NB4 (cell line): ENCODE measurements at places on chromosomes 7 and 10.

GRCh38 chr10:68954904-68955303 is 1.1 kb upstream of the DDX21 start:
- DNase-seq = no peak

GRCh38 chr10:35532141-35532540 is 73.0 kb upstream of the GJD4 start:
- DNase-seq = no peak

DNA sequence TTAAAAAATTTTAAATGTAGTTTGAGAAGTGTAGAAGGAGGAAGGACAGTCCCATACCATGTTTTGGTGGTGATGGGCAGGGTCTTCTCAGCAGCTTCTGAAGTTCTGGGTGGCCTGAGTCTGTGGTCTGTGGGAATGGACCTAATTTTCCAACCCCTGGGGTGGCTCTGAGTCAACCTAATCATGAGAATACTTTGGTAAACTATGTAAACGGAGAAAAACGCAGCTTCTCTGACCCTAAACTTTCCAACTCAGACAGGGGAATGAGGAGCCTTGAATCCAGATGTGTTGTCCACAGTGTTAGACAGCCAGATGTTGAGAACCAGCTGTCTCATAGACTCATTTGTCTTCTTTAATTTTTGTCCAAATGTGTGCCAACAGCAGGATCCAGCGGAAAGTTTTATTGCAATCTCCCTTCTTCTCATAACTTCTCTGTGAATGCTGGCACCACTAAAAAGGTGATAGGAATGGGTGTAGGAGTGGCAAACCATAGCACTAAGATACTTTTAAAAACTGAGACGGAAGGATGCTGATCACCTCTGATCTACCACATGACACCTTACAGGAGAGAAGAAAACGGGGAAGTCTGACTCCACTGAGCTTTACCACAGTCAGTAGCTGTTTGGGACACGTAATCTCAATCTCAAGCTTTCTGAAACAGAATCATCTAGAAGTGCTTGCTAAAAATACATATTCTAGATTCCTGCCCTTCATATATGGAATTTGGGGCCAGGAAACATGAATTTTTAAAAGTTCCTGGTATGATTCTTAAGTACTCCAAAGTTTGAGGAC is 90.5 kb upstream of the PHYHIPL start:
- DNase-seq = no peak

- DNase-seq = no peak
Observed at GRCh38 chr10:6017781-6018354, 40.5 kb upstream of the IL15RA start.

DNA sequence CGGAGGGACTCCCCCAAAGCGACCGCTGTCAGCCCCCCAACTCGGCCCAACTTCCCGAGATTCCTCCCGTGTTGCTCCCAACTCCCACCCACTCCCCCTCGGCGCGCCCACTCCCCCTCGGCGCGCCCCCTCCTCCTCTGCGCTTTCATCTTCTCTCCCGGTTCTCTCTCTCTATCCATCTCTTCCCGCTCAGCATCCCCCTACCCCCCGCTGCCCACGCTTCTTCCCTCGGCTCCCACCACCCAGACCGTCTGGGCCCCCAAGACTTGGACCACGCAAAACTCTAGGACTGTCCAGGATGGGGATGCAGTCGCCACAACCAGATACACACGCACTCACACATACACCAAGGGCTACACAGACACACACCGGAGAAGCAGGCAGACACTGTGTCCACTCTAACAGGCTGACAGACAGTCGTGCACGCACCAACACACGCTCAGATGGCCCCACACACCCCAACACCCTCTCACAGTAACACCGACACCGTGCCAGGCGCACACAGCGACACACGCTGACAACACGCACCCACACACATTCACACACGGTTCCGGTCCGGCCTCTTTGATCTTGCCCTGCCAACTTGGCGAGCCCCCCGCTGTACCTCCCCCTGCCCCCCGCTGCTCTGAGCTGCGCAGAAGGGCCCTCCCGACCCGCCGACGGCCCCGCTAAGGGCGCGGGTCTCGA is 1.1 kb downstream of the GRID1 start:
- peak; percentile 35 for DNase-seq

GRCh38 chr7:96236198-96237039 is 85.5 kb downstream of the SLC25A13 start:
- peak; percentile 39 for DNase-seq

DNA sequence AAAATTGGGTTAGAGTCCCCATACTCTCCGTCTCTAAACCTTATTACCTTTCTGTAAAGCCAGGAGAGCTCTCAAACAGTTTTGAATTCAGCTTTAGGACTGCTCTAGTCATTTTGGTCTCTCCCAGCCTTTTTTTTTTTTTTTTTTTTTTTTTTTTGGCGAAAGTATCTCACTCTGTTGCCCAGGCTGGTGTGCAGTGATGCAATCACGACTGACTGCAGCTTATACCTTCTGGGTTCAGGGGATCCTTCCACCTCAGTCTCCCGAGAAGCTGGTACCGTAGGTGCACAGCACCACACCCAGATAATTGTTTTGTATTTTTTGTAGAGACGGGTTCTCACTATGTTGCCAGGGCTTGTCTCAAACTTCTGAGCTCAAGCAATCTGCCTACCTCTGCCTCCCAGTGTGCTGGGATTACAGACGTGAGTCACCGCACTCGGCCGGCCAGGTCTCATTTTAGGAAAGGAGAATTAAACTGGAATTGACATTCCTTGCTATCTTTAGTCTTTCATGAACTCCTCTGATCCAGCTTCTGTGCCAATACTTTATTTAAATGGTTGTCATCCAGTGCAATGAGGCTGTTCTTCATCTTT is 31.4 kb upstream of the RSU1 start:
- no peak for DNase-seq

- DNase-seq = no peak
Observed at GRCh38 chr10:97312897-97313296, 6.2 kb upstream of the FRAT1 start.

- DNase-seq = no peak
Observed at GRCh38 chr7:148116829-148117403, 473.6 kb upstream of the C7orf33 start.

GRCh38 chr10:97411406-97411805 is 10.3 kb upstream of the RRP12 start:
- DNase-seq = peak; percentile 60

- DNase-seq = no peak
Observed at GRCh38 chr10:49228677-49229076, 40.5 kb upstream of the TMEM273 start.

DNA sequence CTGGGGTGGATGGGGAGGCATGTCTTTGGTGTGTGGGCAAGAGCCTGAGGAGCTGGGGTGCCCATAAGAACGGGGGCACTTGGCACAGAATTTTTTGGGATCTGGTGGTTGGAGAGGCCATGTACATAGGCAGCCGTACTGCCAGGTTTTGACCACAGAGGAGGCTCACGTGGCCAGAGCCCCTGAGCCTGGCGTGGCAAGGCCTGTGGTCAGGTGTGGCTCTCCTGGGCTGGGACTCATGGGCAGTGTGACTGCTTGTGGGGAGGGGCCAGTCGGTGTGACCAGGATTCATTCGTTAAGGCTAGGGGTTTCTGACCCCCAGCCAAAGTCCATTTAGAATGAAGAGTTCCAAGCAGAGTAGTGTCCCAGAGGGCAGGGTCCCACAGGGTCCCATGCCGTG is 38.2 kb downstream of the AGAP3 start:
- no peak for DNase-seq

GRCh38 chr10:106957823-106958588 is 206.5 kb downstream of the SORCS1 start:
- DNase-seq = peak; percentile 21

GRCh38 chr7:131173145-131173890 is 154.4 kb upstream of the MKLN1 start:
- DNase-seq = no peak

- no peak for DNase-seq
Observed at GRCh38 chr10:71966046-71967004, 2.1 kb downstream of the CHST3 start.

DNA sequence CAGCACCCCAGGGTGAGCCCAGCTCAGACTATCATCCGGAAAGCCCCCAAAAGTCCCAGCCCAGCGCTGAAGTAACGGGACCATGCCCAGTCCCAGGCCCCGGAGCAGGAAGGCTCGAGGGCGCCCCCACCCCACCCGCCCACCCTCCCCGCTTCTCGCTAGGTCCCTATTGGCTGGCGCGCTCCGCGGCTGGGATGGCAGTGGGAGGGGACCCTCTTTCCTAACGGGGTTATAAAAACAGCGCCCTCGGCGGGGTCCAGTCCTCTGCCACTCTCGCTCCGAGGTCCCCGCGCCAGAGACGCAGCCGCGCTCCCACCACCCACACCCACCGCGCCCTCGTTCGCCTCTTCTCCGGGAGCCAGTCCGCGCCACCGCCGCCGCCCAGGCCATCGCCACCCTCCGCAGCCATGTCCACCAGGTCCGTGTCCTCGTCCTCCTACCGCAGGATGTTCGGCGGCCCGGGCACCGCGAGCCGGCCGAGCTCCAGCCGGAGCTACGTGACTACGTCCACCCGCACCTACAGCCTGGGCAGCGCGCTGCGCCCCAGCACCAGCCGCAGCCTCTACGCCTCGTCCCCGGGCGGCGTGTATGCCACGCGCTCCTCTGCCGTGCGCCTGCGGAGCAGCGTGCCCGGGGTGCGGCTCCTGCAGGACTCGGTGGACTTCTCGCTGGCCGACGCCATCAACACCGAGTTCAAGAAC is 1.1 kb downstream of the VIM start:
- DNase-seq = peak; percentile 84

DNA sequence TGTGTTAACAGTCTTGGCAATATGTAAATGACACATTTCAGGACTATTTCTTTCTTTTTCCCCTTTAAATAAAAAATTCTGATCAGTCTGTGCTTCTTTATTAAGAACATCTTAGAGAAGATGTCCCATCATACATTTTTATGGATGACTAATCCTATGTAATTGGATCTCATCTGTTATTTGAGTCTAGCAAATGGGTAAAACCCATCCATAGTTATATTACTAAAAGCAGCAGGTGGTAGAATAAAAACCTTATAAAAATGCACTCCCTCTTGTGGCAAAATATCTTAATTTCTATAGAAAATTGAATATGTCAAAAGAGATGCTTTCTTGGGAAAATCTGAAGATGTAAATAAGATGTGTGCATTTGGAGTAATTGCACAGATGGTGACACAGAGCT is 35.3 kb downstream of the TRRAP start:
- DNase-seq = no peak

- DNase-seq = no peak
Observed at GRCh38 chr7:16471933-16472332, 6.4 kb upstream of the SOSTDC1 start.

DNA sequence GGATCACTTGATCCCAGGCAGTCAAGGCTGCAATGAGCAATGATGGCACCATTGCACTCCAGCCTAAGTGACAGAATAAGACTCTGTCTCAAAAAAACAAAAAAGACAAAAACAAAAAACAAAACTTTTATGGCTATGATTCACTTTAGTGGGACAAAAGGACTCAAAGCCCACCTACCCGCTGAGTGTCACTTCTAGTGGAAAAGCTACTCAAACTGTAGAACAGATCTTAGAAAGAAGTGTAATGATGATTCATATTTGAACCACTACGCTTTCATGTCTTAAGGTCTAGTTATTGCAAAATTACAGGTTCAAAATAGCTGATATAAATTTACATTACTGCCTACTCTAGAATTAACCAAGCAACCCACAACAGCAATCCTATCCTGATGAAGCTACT is 47.1 kb upstream of the OTUD1 start:
- DNase-seq = no peak

DNA sequence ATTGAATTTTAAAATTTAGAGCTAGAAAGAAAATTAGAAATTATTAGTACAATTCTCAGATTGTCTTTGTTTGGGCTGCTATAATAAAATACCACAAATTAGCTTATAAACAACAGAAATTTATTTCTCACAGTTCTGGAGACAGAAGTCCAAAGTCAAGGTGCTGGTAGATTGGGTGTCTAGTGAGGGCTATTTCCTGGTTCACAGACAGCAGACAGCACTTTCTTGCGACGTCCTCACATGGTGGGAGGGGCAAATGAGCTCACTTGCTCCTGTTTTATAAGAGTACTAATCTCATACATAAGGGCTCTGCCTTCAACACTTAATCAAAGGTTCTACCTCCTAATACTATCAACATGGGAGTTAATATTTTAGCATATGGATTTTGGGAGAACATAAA is 134.1 kb downstream of the MDFIC start:
- DNase-seq = no peak

DNA sequence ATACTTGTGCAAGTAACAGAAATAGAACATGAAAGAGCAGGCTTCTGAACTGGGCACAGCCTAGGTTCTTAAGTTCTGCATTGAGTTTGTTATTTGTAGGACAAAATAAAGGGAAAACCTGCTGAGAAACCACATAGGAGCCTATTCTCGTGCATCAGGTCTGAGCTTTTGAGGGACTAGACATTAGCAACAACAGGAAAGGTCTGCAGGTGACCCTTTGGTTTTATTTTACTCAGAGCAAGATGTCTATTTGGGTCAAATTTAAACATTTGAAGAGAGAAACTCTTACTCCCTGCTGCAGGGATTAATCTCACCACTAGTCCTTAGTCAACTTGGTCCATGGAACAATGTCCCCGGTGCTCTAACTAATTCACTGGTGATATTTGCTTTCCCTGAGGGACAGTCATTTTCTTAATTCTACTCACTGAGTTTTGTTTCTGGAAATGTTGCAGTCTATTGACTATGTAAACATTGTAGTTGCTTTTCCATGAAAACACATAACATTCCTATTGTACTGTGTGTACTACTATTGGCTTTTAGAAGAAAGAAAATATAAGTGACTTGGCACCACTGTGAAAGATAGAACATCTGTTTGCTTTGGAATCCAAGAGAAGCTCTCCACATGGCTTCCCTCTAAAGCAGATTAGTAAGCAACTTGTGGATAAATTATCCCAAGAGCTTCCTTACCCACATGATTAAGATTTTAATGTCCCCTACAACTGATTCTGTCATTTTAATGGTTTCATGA is 108.2 kb downstream of the CHRM2 start:
- DNase-seq = no peak

DNA sequence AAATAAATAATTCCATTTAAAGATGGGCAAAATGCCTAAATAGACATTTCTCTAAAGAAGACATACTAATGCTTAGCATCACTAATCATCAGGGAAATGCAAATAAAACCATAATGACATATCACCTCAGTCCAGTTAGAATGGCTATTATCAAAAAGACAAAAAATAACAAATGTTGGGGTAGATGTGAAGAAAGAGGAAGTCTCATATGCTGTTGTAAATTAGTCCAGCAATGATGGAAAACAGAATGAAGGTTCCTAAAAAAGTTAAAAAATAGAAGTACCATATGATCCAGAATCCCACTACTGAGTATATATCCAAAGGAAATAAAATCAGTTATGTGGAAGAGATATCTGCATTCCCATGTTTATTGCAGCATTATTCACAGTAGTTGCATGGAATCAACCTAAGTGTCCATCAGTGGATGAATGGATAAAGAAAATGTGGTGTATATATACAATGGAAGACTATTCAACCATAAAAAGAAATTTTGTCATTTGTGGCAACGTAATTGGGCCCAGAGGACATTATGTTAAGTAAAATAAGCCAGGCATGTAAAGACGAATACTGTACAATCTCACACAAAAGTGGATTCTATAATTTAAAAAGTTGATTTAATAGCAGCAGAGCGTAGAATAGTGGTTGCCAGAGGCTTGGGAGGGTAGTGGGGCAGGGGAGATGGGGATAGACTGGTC is 52.0 kb downstream of the TCAF1 start:
- no peak for DNase-seq

- DNase-seq = no peak
Observed at GRCh38 chr10:78619115-78619851, 449.5 kb upstream of the ZMIZ1 start.

GRCh38 chr7:137458399-137458798 is 114.9 kb upstream of the PTN start:
- no peak for DNase-seq
